ENCODE measurements at places on chromosomes 5 and 9. TPM values are rescaled to one million over a fixed set of nuclear protein-coding genes. Genes with fewer than 3 reads are reported as not detected.

IL33 gene
- total RNA-seq = 1.6 TPM

PAEP gene
- not detected for total RNA-seq

MLANA gene
- total RNA-seq = not detected

TAL2 gene
- not detected for total RNA-seq

BASP1 gene
- 169 TPM for total RNA-seq

C8G gene
- total RNA-seq = 0.77 TPM

OR2Y1 gene
- not detected for total RNA-seq

CER1 gene
- total RNA-seq = not detected

CDO1 gene
- not detected for total RNA-seq

PLPP1 gene
- total RNA-seq = 21.1 TPM

LMBRD2 gene
- total RNA-seq = 9.1 TPM

SLC6A3 gene
- not detected for total RNA-seq

GRCh38 chr9:3431890-3432289 is 93.9 kb downstream of the RFX3 start:
- H3K27me3 ChIP-seq = no peaks in the 10 kb centered on the region
- H3K4me3 ChIP-seq = no peak overlapping the region
- DNase-seq = no peak
- H3K4me1 ChIP-seq = no peaks in the 10 kb centered on the region

- H3K4me1 ChIP-seq = no peaks in the 10 kb centered on the region
- no peak for DNase-seq
- H3K4me3 ChIP-seq = no peak overlapping the region
- H3K27me3 ChIP-seq = no peaks in the 10 kb centered on the region
- H3K36me3 ChIP-seq = no peaks in the 10 kb centered on the region
These were observed 60.6 kb upstream of the EMB start for GRCh38 chr5:50501491-50502228.

DNA sequence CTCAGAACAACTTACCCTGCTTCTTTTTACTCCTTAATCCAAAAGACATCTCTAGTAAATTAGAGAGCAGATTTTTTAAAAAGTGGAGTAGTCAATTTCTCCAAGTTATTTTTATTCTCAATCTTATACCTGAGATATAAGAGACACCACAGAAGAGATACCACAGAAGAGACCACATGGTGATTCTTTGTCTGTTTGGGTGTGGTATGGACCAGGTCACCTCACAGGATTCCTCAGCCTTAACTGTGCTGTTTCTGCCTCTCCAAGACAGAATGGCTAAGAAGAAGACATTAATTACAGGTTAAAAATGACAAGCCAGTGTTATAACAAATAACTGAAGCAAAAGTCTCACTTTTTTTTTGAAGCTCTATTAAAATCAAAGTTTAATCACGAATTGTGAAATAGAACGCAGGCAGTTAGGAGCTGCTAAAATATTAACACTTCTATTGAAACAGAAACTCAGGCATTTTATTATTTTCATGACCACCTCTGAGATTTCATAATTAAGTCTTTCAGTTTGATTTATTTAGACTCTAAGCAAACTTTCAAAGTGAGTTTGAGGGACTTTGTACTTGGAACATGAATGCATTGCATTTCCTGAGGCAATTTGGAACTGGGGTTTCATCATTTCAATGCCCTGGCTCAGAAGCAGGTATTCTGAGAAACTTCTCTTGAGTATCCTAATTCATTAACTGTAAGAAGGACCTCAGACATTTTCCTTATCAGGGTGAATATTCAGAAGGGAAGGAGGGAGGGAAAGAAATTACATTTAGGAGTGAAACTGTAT is 280.7 kb downstream of the KCTD16 start:
- no peaks in the 10 kb centered on the region for H3K4me1 ChIP-seq
- no peak for DNase-seq
- no peak overlapping the region for H3K27ac ChIP-seq
- H3K4me3 ChIP-seq = no peak overlapping the region
- no peaks in the 10 kb centered on the region for H3K27me3 ChIP-seq

DNA sequence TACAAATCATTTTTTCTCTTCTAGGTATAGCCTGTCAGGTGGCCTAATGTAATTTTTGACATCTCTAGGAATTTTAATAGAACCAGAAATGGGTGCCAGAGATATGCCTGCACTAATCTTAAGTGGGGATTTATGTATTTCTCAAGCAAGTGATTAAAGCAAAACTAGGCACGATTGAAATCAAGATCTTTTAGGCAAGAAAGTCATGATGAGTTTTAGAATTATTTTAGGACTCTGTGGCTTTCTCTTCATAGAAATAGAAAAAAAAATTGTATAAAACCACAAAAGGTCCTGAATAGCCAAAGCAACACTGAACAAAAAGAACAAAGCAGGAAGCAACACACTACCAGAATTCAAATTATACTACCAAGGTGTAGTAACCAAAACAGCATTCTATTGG is 952 bp upstream of the AMACR start:
- H3K4me1 ChIP-seq = peaks cover 28% of the 10 kb centered on the region
- no peaks in the 10 kb centered on the region for H3K27me3 ChIP-seq
- DNase-seq = no peak
- H3K27ac ChIP-seq = peak overlapping the region; percentile 74

DNA sequence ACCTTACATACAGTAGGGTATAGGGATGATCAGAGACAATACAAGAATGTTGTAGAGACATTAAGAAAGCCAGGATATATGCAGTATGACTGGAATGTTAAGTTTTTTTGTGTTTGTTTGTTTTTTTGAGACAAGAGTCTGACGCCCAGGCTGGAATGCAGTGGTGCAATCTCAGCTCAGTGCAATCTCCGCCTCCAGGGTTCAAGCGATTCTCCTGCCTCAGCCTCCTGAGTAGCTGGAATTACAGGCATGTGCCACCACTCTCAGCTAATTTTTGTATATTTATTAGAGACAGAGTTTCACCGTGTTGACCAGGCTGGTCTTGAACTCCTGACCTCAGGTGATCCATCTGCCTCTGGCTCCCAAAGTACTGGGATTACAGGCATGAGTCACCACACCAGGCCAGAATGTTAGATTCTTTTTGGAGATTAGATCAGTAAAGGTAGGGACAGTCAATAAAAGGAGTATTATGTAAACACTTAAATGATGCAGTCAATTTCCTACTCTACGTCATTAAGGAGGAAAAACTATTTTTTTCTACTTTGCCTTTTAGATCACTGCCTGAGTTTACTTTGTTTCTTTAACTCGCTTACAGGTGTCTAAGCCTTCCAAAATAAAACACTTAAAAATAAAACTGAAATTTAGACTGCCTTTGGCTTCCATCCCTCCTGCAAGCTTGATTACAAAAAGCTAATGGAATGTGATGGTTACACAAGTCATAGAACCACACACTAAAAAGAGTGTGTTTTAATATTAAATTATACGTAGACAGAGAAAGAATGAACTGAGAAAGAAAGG is 6.8 kb upstream of the HNRNPA0 start:
- peak overlapping the region; percentile 23 for H3K27ac ChIP-seq
- H3K4me3 ChIP-seq = no peak overlapping the region
- H3K4me1 ChIP-seq = no peaks in the 10 kb centered on the region
- H3K36me3 ChIP-seq = no peaks in the 10 kb centered on the region
- no peaks in the 10 kb centered on the region for H3K27me3 ChIP-seq

- H3K4me1 ChIP-seq = peaks cover 5% of the 10 kb centered on the region
- no peaks in the 10 kb centered on the region for H3K36me3 ChIP-seq
- no peak overlapping the region for H3K4me3 ChIP-seq
- DNase-seq = peak; percentile 67
These were observed 22.5 kb upstream of the N4BP3 start for GRCh38 chr5:178090856-178091255.

DNA sequence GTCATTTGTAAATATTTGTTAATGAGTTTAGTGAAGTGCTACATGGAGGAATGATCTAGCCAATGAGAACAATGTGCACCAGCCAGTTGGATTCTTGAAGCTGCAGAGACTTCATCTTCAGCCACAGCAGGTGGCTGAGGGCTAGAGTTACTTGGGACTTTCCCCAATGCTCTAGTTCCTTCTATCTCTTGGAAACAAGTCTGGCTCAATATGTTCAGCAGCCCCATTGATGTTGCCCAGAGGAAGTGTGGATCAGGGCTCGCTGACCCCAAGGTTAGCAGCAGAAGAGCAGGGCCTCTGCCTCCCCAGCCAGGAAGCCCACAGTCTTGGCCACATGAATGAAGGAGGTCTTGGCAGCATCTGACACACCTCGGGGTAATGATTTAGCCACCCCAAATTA is 117.5 kb downstream of the SLC1A3 start:
- H3K27ac ChIP-seq = no peak overlapping the region
- H3K27me3 ChIP-seq = peaks cover 5% of the 10 kb centered on the region
- no peaks in the 10 kb centered on the region for H3K4me1 ChIP-seq
- H3K36me3 ChIP-seq = no peaks in the 10 kb centered on the region
- no peak overlapping the region for H3K4me3 ChIP-seq

- no peaks in the 10 kb centered on the region for H3K36me3 ChIP-seq
- H3K27me3 ChIP-seq = no peaks in the 10 kb centered on the region
- H3K4me1 ChIP-seq = peaks cover 6% of the 10 kb centered on the region
- H3K4me3 ChIP-seq = peak overlapping the region; percentile 80
These were observed 69.2 kb upstream of the CCDC180 start for GRCh38 chr9:97237951-97238889.

GRCh38 chr9:130260816-130261765 is 4.5 kb upstream of the HMCN2 start:
- no peak for DNase-seq
- peaks cover 17% of the 10 kb centered on the region for H3K27me3 ChIP-seq
- H3K4me3 ChIP-seq = no peak overlapping the region
- H3K27ac ChIP-seq = no peak overlapping the region

GRCh38 chr9:120532475-120532874 is 47.5 kb downstream of the CDK5RAP2 start:
- no peak overlapping the region for H3K4me3 ChIP-seq
- peak; percentile 70 for DNase-seq
- no peaks in the 10 kb centered on the region for H3K27me3 ChIP-seq
- H3K27ac ChIP-seq = peak overlapping the region; percentile 66
- H3K4me1 ChIP-seq = peaks cover 15% of the 10 kb centered on the region

DNA sequence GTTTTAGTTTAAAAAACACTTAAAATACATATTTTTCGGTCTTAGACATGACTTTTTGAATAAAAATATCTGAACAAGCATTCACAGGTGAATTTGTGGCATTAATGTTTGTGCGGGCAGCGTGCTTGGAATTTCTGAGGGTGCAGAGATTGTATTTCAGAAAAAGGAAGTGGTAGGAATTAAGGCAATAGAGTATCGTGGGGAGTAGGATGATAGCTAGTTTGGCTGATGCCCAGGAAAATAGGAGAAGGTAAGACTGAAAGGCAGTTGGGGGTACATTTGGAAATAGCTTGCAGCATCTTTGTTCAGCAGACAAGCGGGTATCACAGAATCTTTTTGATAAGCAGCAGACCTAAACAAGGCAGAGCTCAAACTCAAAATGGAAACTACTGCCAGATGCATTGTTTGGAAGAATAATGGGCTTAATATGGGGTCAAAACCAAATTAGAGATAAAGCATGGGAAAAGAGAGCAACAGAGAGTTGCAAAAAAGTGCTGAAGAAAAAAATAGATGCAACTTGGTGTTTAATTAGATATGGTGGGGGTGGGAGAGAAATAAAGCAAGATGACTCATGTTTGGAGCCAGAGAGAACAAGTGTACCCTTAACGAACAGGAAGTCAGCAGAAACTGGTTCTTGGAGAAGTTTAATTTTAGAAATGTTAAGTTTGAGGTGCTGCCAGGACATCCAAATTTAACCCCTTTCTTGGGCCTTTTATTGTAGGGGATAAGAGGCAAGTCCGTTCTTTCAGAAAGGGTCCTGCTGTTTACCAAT is 85.7 kb upstream of the ARRDC3 start:
- no peaks in the 10 kb centered on the region for H3K36me3 ChIP-seq
- H3K27me3 ChIP-seq = no peaks in the 10 kb centered on the region
- DNase-seq = peak; percentile 19

GRCh38 chr9:109206670-109207069 is 39.6 kb upstream of the FRRS1L start:
- no peaks in the 10 kb centered on the region for H3K36me3 ChIP-seq
- H3K27me3 ChIP-seq = no peaks in the 10 kb centered on the region
- DNase-seq = no peak

DNA sequence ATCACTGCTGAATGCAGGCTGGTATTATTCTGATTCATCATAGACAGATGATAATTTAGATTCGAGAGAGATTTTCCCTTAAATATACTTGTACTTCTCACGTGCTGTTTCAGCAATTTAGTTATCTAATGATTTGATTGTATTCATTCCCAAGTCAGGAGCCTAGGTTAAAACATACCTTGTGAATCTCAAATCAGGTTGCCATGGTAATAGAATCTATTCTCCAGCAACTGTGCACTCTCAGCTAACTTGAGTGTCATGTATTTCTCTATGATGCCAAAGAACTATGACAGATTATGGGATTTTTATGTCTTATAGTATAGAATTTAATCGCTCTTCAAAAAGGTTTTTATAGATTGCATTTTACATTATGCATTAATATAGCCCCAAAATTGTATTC is 315.3 kb downstream of the GABRG2 start:
- no peaks in the 10 kb centered on the region for H3K4me1 ChIP-seq
- no peaks in the 10 kb centered on the region for H3K36me3 ChIP-seq
- no peak overlapping the region for H3K4me3 ChIP-seq
- H3K27me3 ChIP-seq = no peaks in the 10 kb centered on the region
- H3K27ac ChIP-seq = no peak overlapping the region
- no peak for DNase-seq

- H3K27me3 ChIP-seq = no peaks in the 10 kb centered on the region
- no peak for DNase-seq
- no peak overlapping the region for H3K27ac ChIP-seq
- H3K4me1 ChIP-seq = no peaks in the 10 kb centered on the region
- H3K36me3 ChIP-seq = no peaks in the 10 kb centered on the region
These were observed 23.7 kb upstream of the PDE8B start for GRCh38 chr5:77186652-77187370.

GRCh38 chr9:132099741-132100407 is 20.2 kb upstream of the MED27 start:
- no peaks in the 10 kb centered on the region for H3K36me3 ChIP-seq
- peak overlapping the region; percentile 34 for H3K27ac ChIP-seq
- H3K4me3 ChIP-seq = no peak overlapping the region
- peak; percentile 49 for DNase-seq

DNA sequence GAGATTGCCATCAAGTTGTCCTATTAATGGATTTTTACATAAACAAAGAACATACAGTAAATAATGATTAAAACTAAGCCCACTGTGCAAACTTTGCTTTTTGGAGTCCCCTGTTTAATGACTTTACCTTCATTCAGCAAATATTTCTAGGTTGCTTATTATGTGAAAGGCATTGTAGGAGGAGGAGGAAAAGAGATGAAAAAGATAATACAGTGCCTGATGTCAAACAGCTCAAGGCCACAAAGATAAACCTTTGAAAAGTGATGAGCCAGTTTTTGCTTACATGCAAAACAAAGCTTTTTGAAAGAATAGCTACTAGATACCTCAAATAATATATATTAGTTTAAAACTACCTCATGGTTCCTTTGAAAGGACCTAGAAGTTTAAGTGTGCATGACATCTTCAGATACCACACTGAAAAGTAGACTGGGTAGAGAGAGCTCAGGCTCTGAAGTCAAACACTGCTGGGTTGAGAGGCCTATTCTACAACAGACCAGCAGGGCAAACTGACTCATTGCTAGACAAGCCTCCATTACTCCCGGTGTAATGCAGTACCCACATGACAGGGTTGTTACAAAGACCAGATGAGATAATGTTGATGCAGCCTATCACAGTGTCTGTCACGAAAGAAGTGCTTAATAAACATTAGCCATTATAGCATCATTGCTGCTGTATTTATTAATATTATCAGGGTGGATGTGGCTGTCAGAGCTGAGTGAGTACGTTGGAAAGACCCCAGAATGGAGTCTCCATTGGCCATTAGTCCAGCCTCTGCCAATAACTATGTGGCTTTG is 11.8 kb downstream of the DEPDC1B start:
- no peaks in the 10 kb centered on the region for H3K27me3 ChIP-seq
- H3K4me1 ChIP-seq = no peaks in the 10 kb centered on the region
- peak; percentile 39 for DNase-seq
- peaks cover 22% of the 10 kb centered on the region for H3K36me3 ChIP-seq

Measured in PC-3 (cell line).